ENCODE measurements at places on chromosomes 3 and 15. TPM values are rescaled to one million over a fixed set of nuclear protein-coding genes. Genes with fewer than 3 reads are reported as not detected.

DNA sequence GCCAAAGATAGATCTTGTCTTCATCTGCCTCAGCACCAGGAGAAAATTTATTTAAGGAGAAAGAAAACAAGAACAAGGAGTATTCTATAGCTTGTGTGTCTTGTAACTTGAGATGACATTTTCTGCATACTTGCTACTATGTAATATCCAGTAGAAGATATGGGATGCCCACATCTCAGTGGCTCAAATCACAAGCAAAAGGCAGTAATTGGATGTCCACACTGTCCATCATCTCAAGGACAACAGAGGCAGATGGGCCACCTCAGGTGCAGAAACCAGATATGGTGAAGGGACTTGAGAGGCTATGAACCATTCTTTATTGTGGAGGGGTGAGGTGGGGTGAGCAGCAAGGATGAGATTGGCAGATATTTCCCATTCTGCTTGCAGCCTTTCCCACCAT, 309.0 kb downstream of the GBE1 start:
- DNase-seq, result no peak

DNA sequence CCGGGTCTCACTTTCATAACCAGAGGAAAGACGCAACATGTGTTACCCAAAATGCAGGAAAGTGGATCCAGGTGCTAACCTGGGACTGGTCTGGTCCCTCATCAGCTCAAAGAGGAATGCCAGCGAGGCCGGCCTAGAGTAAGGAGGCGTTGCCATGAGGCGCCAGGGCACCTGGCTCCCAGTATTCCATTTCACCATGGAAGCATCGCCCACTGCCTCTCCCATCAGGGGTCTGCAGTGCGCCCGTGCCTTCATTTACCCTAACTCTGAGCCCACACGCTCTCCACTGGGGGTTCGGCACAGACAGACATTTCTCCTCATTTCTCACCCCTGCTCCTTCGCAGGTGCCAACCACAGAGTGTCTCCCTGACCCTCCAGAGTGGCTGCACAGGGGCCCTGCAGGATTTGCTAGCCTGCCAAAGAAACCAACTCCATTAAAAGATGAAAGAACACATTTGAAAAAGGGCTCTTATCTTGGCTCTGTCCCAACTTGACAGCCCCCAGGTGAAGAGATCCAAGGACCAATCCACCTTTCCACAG, 61.5 kb downstream of the ABTB1 start:
- no peak for DNase-seq

NIT2 gene
- 123 TPM for total RNA-seq

UPK1B gene
- total RNA-seq, result not detected

- no peak for DNase-seq
Measured at GRCh38 chr3:43684944-43685343, 5.8 kb upstream of the ABHD5 start.

DNA sequence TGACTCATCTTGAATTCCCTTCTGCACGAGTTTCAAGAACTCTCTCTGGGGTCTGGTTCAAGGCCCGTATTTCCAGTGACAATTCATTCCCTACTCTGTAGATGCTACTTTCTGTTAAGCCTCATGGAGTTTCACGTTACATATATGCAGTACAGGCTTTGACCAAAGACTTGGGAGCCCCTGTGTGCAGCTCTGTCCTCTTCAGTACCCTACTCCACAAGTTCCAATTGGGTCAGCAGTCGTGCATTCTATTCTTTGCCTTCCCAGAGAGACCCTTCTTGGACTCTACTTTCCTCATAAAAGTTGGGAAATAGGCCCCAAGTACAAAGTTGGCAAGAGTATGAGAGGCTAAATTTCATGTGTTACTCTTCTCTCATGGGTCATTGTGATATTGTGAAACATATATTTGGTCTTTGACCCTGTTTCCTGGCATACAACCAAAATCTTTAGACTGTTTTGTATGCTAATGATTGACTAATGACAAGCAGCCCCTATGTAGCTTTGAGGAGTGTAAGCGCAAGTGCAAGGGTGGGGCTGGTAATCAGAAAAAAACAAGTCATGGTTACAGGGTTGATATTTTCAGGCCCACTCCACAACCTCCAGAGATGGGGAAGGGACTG, 15.0 kb upstream of the CCDC50 start:
- no peak for DNase-seq

CCDC39 gene
- not detected for total RNA-seq

GCHFR gene
- total RNA-seq, result 4.4 TPM

CCDC13 gene
- total RNA-seq, result 0.59 TPM

- DNase-seq, result no peak
Measured at GRCh38 chr15:42911058-42911592, 9.5 kb downstream of the TTBK2 start.

DNA sequence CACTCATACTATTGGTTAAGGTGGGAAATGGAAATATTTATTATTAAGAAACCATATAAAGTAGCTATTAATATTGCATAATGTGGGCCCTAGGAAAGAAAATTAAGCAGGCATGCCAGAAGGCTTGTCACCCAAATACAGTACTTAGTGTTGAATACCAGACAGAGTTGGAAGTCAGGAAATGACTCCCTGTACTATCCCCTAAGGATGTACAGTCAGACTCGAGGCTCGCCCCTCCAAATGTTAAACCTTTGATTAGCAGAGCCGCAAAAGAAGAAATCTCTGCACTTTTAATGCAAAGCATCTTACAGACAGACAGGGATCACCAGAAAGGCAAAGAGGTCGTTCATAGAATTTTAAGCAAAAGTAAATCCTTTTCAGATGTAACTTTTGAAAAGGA, 11.3 kb upstream of the RBSN start:
- no peak for DNase-seq

DNA sequence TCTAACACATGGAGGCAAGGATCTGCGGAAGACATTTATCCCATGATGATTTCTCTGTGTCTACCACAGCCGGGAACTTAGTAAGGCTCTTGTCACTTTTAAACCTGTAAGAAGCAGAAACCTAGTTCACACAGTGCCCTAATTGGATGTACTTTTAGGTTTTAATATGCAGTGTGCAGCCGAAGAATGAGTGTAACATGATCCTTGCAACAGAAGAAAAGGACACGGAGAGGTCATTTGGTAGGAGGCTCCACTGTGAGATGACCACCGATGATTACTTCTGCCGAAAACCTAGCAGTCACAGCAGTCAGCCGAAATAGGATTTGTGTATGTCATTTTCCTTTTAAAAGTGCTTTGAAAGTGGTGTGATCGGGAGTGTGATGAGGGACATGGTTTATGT, 6.8 kb downstream of the CACNA1D start:
- DNase-seq, result no peak

GRCh38 chr15:43266834-43267233, at the start of gene TGM5:
Gene TGM5, minus strand, starts transcription at chr15:43266928. Its CDS starts 79 bp downstream, at chr15:43266849.
- no peak for DNase-seq

DNA sequence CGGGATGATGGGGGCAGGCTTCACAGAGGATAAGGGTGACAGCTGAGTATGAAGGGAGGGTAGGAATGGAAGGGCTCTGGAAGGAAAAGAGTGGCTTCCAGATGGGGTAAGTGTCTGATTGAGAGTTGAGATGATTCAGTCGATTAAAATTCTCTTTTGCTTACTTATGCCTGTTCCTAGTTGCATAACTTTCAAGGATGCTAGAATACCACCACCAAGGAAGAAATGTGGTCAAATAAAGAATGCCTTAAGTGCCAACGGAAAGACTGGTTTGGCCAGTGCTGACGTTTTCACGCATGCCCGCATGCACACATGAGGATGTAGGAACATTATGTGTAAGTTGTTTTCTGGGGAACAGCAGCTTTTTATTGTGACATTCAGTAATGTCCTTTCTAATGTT, 263.4 kb upstream of the WNT5A start:
- peak; percentile 50 for DNase-seq

GRCh38 chr3:182501856-182502255, 291.4 kb upstream of the ATP11B start:
- DNase-seq, result no peak

- DNase-seq, result no peak
Measured at GRCh38 chr3:45055411-45056143, 29.5 kb downstream of the CLEC3B start.

DNA sequence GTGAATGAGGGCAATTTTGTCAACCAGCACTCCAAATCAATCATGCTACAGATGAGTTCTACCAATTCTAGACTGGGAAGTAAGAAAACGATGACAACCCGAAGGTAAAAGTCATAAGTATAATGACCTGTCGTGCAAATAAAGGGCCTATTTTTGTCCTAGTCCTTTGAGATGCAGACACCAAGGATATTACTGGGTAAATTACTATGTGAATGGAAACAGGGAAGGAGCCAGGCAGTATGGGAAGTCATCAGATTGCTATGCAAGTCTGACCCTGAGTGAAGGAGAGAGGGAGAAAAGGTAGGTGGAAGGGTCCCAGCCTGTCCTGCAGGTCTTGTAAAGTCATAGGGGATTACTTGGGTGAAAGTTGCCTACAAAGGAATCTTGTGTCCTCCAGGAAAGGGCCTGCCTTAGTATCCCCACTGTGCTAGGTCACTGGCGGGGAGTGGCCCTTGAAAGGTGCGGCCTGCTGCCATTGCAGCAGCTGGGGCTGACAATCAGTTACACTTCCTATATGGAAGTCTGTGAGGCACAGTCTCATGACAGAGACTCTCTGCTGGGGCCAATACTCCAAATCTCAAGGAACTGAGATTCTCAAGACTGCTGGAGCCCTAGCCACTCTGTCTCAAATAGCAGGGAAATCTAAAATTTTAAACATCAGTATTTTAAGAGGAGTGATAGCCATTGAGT, 149.9 kb upstream of the SLC2A2 start:
- no peak for DNase-seq

DNA sequence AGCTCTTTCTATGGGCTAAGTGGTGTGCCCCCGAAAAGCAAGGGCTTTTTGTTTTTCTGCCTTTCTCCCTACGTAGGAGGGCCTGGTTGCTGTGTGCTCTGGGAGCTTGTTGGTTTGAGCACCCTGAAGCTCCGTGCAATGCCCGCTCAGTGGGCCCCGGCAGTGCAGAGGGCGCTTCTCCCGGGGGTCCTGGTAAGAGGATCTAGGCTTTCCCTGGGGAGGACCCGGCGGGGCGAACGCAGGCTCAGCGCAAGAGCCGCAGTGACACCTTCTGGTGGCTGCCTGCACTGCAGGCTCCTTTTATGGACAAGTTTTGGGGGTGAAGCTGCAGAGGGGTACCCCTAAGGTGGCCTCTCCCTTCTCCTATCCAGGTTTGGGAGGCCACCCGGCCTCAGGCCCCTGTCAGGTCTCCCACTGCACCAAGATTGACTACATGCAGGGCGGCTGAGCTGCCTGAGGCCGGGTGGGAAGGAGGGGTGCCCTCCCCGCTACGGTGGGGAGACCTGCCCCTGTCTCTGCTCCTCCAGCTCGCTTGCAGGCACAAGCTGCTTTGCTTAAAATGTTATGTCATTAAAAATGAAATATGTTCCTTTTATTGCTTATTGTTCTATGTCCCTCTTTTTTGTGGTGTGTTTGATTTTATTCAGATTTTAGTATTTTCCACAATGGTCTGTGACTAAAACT, 387.9 kb downstream of the GABRG3 start:
- DNase-seq, result no peak

DNA sequence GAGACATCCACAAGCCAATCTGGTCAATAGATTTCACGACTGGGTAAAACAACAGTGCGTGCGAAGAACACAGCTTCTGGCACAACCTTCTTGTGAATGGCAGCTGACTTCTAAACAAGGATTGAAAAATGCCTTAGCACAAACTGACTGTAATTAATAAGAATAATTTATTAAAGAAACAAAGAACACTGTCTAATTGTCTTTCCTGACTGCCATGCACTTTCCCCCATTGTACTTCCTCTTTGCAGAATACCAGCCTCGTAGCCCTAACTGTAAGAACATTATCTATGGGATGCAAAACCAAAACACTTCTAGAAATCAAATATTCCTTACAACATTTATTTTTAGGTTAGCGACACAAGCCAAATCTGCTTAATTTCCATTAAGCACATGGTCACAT, 6.5 kb downstream of the FOXP1 start:
- no peak for DNase-seq

- no peak for DNase-seq
Measured at GRCh38 chr3:154431043-154431442, 1.1 kb upstream of the GPR149 start.

DNA sequence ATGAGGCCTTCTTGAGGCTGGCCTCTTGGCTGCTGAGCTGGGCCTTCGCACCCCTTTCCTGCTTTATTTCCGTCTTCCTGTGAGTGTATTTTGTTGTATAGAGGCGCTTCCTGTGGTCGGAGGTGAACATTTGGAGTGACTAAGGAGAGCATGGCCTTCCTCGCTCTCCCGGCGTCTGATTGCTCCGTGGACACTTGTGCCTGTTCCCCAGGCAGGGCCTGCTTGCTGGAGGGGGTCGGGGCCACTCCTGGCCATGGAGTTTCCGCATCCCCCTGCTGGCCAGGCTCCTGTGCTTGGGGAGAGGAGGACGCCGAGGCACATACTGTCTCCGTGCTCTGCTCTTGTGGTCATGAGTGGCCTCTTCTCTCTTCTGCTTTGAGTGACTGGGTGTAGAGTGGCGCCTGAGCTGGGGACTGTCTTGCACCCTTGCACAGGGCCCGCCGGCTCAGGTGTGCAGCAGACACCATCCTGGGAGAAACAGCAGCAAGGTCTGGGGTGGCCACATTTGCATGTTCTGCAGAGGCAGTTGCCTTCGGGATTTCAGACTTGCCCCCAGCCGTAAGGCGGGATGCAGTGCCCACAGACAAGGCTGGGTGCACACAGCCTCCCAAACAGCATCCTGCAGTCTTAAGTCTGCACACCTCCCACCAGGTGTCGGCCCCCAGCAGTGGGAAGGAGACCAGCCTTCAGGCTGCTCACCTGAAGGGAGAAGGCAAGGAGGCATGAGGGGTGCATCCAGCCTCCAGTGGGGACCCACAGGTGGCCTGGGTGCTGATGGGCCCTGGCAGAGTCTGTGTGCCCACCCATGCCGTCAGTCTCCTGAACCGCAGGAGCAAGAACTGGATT, 16.4 kb downstream of the KLF13 start:
- no peak for DNase-seq

DNA sequence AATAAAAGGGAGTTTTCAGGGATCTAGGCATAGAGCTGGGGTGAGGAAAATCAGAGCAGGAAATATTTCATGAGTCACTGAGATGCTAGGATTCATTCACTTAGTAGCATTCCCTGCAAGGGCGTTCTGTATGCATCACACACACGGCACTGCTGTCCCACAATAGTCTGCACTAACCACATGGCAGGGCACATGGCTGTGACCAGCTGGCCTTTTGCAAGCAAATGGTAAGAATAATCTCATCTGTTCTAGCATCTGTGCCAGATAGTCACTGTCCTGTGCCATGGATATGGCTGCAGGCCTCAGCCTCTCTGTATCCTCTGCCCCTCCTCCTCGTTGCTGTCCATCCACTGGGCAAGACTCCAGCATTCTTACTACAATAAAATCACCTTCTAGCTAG, 37.8 kb downstream of the BOC start:
- peak; percentile 52 for DNase-seq

Measured in MG63 (cell line).